K562 (cell line): ENCODE measurements at places on chromosomes 1 and 21. TPM values are rescaled to one million over a fixed set of nuclear protein-coding genes. Genes with fewer than 3 reads are reported as not detected.
A peak's percentile ranks its signal among the peaks of the same experiment; 100 is the strongest.

DUSP23 gene
- 34.8 and 36.2 TPM in 2 replicates for polyA plus RNA-seq

TNFSF4 gene
- polyA plus RNA-seq: 0.05 and 0.08 TPM in 2 replicates

GCSAML gene
- not detected in 2 replicates for polyA plus RNA-seq

NIPAL3 gene
- 13.8 and 16.2 TPM in 2 replicates for polyA plus RNA-seq

DEPDC1 gene
- 9.4 and 12.1 TPM in 2 replicates for polyA plus RNA-seq

NTMT2 gene
- not detected in 2 replicates for polyA plus RNA-seq

THAP3 gene
- 28.1 and 29.3 TPM in 2 replicates for polyA plus RNA-seq

FMO5 gene
- 0.04 and 0.16 TPM in 2 replicates for polyA plus RNA-seq

AKNAD1 gene
- not detected in 2 replicates for polyA plus RNA-seq

CHI3L2 gene
- 0.22 TPM in 1 of 2 replicates, not detected in the other for polyA plus RNA-seq

THEMIS2 gene
- 11.7 and 12.8 TPM in 2 replicates for polyA plus RNA-seq

SIKE1 gene
- 103 TPM in 2 replicates for polyA plus RNA-seq

SLC19A1 gene
- polyA plus RNA-seq: 36.6 and 50.8 TPM in 2 replicates

GPR37L1 gene
- polyA plus RNA-seq: not detected in 2 replicates

ETNK2 gene
- 0.03 TPM in 1 of 2 replicates, not detected in the other for polyA plus RNA-seq

LYSMD1 gene
- 4.7 and 6.2 TPM in 2 replicates for polyA plus RNA-seq

GRCh38 chr1:203519053-203519840, 25.3 kb downstream of the OPTC start:
- H3K27me3 ChIP-seq: peaks cover 92% of the 10 kb centered on the region
- no peaks in the 10 kb centered on the region for H3K4me1 ChIP-seq
- H3K4me3 ChIP-seq: no peak overlapping the region
- DNase-seq: no peak

- no peaks in the 10 kb centered on the region for H3K4me1 ChIP-seq
- H3K4me3 ChIP-seq: no peak overlapping the region
- no peaks in the 10 kb centered on the region for H3K36me3 ChIP-seq
- no peaks in the 10 kb centered on the region for H3K27me3 ChIP-seq
These were observed 149.9 kb upstream of the IGSF21 start for GRCh38 chr1:17957588-17958267.

DNA sequence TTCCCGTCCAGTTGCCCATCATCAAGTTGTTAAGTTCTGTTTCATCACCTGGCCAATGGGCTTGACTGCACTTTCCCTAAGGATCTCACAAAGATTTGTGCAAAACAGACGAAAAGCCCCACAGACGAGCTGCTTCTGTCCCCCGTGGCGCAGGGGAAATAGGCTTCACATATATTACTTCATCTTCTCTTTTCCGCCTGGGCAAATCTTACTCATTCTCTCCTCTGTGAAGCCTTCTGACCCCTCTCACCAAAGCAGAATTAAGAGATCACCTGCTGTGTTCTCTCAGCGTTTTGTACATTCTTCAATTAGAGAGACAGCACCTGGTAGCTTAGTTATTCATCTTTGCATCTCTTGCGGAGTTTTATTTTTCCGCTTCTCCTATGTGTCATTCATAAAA, 129.8 kb downstream of the IGSF21 start:
- no peak for DNase-seq
- H3K27ac ChIP-seq: no peak overlapping the region
- no peaks in the 10 kb centered on the region for H3K27me3 ChIP-seq
- H3K36me3 ChIP-seq: no peaks in the 10 kb centered on the region

- H3K27ac ChIP-seq: no peak overlapping the region
- H3K36me3 ChIP-seq: no peaks in the 10 kb centered on the region
- DNase-seq: no peak
- no peaks in the 10 kb centered on the region for H3K27me3 ChIP-seq
- no peaks in the 10 kb centered on the region for H3K4me1 ChIP-seq
These were observed 275.0 kb downstream of the HMCN1 start for GRCh38 chr1:186009039-186009737.

- no peak within 1 kb of the TSS for H3K27ac ChIP-seq
- H3K4me3 ChIP-seq: peak within 1 kb of the TSS; percentile 63
These were observed at the start of gene RBM11 for GRCh38 chr21:14215971-14216641. TSS of gene RBM11 (plus strand) at chr21:14216157. CDS start at chr21:14216187, 30 bp downstream.

- H3K4me1 ChIP-seq: peaks cover 9% of the 10 kb centered on the region
- DNase-seq: no peak
- no peak overlapping the region for H3K27ac ChIP-seq
- H3K27me3 ChIP-seq: no peaks in the 10 kb centered on the region
- H3K4me3 ChIP-seq: 0 out of 2 replicates have a peak overlapping the region, but pooled peaks have one; percentile 6
These were observed 35.3 kb downstream of the LDLRAD1 start for GRCh38 chr1:53982763-53983104.

DNA sequence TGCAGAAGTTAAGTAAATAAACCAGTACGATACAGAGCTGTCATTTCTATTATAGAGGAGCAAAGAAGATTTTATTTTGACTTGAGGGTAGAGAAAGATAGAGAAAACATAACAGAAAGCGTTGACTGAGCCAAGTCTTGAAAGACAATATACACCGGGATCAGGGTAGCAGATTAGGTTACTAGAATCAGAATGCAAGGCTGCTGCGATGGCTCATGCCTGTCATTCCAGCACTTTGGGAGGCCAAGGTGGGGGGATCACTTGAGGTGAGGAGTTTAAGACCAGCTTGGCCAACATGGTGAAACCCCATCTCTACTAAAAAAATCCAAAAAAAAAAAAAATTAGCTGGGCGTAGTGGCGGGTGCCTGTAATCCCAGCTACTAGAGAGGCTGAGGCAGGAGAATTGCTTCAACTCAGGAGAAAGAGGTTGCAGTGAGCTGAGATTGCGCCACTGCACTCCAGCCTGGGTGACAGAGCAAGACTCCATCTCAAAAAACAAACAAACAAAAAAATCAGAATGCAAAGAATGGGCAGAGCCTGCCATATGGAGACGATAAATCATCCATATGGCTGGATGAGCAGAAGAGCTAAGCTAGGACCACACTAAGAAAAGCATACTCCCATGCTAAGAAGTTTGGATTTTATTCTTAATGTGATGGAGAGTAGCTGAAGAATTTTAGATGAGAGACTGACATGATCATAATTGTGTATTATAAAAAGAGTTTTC, 9.9 kb upstream of the ABCD3 start:
- DNase-seq: no peak
- no peaks in the 10 kb centered on the region for H3K36me3 ChIP-seq
- no peaks in the 10 kb centered on the region for H3K4me1 ChIP-seq
- no peaks in the 10 kb centered on the region for H3K27me3 ChIP-seq

GRCh38 chr1:201254625-201255478, 28.5 kb upstream of the PKP1 start:
- no peak overlapping the region for H3K4me3 ChIP-seq
- no peaks in the 10 kb centered on the region for H3K27me3 ChIP-seq

GRCh38 chr1:29549001-29549400, 312.7 kb downstream of the PTPRU start:
- no peaks in the 10 kb centered on the region for H3K27me3 ChIP-seq
- H3K4me1 ChIP-seq: no peaks in the 10 kb centered on the region
- no peak overlapping the region for H3K4me3 ChIP-seq
- no peaks in the 10 kb centered on the region for H3K36me3 ChIP-seq

DNA sequence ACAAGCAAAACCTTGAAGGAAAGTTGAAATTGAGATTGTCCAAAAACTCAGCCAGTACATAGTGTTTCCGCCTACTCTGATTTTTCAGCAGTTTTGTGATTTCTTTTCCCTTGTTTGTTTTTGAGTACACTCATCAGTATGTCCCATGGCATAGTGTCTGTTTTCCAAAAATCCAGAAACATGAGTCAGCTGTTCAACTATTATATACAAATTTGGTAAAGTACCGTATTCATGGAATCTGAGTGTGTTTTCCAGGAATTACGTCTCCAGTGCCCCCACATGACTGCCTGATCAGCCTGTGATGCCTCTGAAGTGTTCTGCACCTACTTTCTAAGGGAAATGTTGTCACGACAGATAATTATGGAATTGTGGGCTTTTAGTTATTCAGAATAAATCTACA, 186.8 kb downstream of the LTN1 start:
- no peaks in the 10 kb centered on the region for H3K27me3 ChIP-seq
- H3K36me3 ChIP-seq: no peaks in the 10 kb centered on the region
- H3K4me3 ChIP-seq: no peak overlapping the region
- H3K4me1 ChIP-seq: no peaks in the 10 kb centered on the region; the same call in 2 of the 3 replicates
- H3K27ac ChIP-seq: no peak overlapping the region
- no peak for DNase-seq

GRCh38 chr1:69739251-69739605, 171.5 kb downstream of the LRRC7 start:
- no peaks in the 10 kb centered on the region for H3K4me1 ChIP-seq
- H3K27me3 ChIP-seq: no peaks in the 10 kb centered on the region
- no peak overlapping the region for H3K4me3 ChIP-seq
- DNase-seq: no peak
- no peaks in the 10 kb centered on the region for H3K36me3 ChIP-seq

DNA sequence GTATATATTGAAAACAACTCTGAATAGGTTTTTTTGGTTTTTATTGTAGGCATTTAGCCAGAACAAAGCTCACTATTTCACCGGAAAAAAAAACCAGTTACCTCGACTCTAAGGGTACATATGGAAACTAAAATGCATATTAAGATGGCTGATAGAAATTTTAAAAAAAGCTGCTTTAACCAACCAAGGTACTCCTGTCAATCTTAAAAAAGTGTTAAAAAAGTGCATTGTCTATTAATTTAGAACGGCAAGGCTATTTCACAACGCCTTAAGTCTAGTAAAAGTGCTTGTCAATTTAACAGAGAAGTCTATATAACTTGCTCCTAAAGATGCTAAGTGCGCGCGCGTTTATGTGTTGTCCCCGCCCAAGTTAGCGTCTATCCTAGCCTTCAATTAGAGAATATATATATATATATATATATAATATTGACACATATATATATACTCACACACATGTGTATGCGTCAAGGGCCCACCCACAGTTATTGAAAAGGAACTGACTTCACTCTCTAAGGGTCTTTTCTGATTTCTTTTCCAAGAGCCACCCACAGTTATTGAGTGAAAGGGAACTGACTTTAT, 934 bp downstream of the ASPM start:
- H3K36me3 ChIP-seq: peaks cover 38% of the 10 kb centered on the region
- peak overlapping the region; percentile 89 for H3K27ac ChIP-seq
- no peaks in the 10 kb centered on the region for H3K27me3 ChIP-seq
- H3K4me1 ChIP-seq: peaks cover 3% of the 10 kb centered on the region; the same call in 2 of the 3 replicates
- peak; percentile 28 for DNase-seq

GRCh38 chr1:14949836-14950713, 203.5 kb upstream of the TMEM51 start:
- no peaks in the 10 kb centered on the region; the same call in 2 of the 3 replicates for H3K4me1 ChIP-seq
- DNase-seq: no peak
- H3K4me3 ChIP-seq: no peak overlapping the region
- H3K27me3 ChIP-seq: no peaks in the 10 kb centered on the region

DNA sequence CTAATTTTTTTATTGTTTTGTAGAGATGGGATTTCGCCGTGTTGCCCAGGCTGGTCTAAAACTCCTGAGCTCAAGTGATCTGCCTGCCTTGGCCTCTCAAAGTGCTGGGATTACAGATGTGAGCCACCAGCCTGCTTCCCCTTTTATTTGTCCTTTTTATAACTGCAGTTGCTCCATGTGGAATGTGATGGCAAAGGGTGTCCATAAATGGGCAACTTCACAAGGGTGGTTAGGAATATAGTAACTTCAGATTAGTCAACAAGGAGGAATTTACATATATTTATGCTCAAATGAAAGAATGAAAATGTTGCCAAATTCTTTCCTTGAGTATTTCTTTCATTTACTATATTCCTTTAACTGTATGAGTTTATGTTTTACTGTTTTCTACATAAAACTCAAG, 182.9 kb downstream of the BACH1 start:
- H3K27ac ChIP-seq: no peak overlapping the region
- H3K27me3 ChIP-seq: no peaks in the 10 kb centered on the region
- no peaks in the 10 kb centered on the region for H3K4me1 ChIP-seq
- no peak overlapping the region for H3K4me3 ChIP-seq

- no peak overlapping the region for H3K4me3 ChIP-seq
- DNase-seq: peak; percentile 38
- no peaks in the 10 kb centered on the region for H3K4me1 ChIP-seq
- H3K27me3 ChIP-seq: no peaks in the 10 kb centered on the region
These were observed 209.9 kb downstream of the FAF1 start for GRCh38 chr1:50750021-50750619.

- no peak overlapping the region for H3K4me3 ChIP-seq
- no peak for DNase-seq
- no peak overlapping the region for H3K27ac ChIP-seq
- no peaks in the 10 kb centered on the region for H3K36me3 ChIP-seq
These were observed 70.8 kb upstream of the CLDN14 start for GRCh38 chr21:36550761-36551160.

DNA sequence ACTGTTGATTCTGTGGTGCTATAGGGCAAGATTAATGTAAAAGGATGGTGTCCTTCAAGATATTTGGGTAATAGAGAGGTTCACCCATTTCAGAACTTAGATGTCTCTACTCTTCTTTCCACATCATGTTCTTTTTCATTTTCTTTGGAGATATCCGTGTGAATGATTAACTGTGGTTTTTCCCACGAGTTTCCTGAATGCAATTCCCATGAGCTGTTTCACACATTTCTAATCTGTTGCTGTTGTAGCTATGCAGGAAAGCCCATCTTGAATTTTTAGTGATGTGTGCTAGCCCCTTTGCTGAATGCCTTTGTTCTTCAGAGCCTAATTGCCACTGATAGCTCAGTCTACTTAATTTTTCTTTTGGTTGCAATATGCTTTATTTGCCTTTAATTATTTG, 27.6 kb downstream of the SNX27 start:
- H3K4me3 ChIP-seq: no peak overlapping the region
- no peaks in the 10 kb centered on the region for H3K27me3 ChIP-seq
- H3K36me3 ChIP-seq: peaks cover 4% of the 10 kb centered on the region; the same call in 2 of the 3 replicates
- H3K27ac ChIP-seq: no peak overlapping the region
- no peak for DNase-seq

DNA sequence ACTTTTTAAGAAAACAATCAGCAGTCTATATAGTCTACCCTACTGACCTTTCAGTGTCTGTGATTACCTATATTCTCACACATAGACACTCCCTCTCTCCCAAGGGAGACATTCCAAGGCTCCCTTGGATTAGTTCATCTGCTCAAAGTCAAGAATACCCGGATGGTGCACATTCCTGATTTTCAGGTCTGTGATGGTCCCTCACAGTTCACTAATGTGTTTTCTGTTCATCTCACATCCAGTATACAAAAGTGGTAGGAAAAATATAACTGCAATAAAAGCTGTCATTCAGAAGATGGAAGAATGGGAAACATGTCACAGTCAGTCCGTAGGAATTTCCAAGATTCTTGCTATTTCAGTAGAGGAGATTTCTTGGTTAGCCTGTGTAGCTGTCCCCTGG, 224.1 kb upstream of the CACYBP start:
- H3K36me3 ChIP-seq: no peaks in the 10 kb centered on the region
- no peak overlapping the region for H3K27ac ChIP-seq
- H3K4me1 ChIP-seq: no peaks in the 10 kb centered on the region

- H3K4me1 ChIP-seq: no peaks in the 10 kb centered on the region
- peaks cover 41% of the 10 kb centered on the region; the same call in 2 of the 3 replicates for H3K36me3 ChIP-seq
- no peak overlapping the region for H3K4me3 ChIP-seq
- H3K27ac ChIP-seq: no peak overlapping the region
- no peak for DNase-seq
These were observed 43.0 kb downstream of the PPP2R5A start for GRCh38 chr1:212328248-212328647.

DNA sequence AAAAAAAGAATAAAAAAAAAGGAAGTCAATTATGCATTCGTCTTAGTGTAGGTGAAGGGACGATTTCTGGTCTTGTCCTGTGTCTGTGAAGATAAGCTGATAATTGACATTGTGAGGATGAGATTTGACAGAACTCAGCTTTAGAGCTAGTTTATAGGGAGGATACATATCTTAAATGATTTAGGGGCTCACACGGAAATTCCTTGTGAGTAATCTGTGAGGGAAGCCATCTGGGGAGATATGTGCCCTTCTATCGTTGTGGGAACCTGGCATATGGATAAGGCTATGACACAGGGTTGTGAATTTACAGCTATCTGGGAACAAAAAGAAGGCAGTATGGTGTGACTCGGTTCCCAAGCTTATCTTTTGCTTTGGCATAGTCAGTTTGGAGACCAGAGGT, 71.1 kb downstream of the RABGAP1L start:
- peak; percentile 54 for DNase-seq
- H3K4me1 ChIP-seq: no peaks in the 10 kb centered on the region
- H3K36me3 ChIP-seq: peaks cover 21% of the 10 kb centered on the region
- H3K27me3 ChIP-seq: no peaks in the 10 kb centered on the region
